Kidney glomerular epithelial cell (primary cell): ENCODE measurements at places on chromosomes 3 and 15.
A peak's percentile ranks its signal among the peaks of the same experiment; 100 is the strongest.

GRCh38 chr3:172087602-172088580 is 48.5 kb downstream of the FNDC3B start:
- no peak for DNase-seq

DNA sequence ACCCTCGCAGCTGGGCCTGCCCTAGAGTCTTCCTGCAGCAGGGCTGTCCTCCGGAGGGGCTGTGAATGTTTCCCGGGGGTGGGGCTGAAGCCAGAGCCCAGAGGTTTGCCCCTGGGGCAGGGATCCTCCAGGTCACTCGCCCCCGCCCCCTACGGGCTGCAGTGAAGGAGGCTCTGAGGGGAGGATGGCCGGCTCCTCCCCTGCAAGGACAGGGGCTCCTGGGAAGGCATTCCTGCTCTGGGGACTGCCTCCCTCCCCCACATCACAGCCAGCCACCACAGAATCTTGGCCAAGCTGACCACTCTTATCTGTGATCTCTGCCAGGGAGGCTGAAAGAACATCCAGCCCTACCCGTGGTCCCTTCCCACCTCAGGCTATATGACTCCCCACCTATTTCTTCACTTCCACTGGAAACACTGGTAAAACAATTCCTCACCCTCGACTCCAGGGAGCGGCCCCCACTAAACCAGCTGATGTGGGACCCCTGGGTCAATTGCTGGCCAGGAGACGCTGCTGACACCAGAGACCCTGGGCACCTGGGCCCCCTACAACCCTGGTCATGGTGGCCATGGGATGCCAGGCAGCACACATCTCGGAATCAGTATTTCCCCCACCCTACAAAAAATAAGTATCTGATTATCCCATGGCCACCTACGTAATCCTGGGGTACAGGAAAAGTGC is 66.0 kb downstream of the HMCES start:
- no peak for DNase-seq

- DNase-seq: no peak
Observed at GRCh38 chr3:53865732-53866499, 16.0 kb downstream of the ACTR8 start.

DNA sequence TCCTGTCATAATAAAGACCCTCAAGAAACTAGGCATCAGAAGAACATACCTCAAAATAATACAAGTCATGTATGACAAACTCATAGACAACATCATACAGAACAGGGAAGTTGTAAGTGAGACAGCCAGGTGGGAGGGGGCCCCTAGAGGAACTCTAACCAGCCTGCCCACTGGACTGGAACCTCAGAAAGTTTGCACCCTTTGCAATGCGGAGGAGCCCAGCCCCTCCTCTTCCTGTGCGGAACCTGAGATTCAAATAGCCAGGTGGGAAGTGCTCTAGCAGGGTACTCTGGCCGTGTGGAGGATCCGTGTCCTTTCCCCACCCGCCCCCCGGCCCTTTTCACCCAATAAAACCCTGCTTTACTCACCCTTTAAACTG is 387.0 kb upstream of the CBLB start:
- no peak for DNase-seq

GRCh38 chr15:39874890-39875549 is 45.0 kb downstream of the GPR176 start:
- DNase-seq: peak; percentile 22

- DNase-seq: no peak
Observed at GRCh38 chr3:59408047-59408624, 358.3 kb upstream of the CFAP20DC start.

- DNase-seq: no peak
Observed at GRCh38 chr3:87267953-87268645, 8.3 kb downstream of the POU1F1 start.
